ENCODE measurements at places on chromosomes 4 and X.

DNA sequence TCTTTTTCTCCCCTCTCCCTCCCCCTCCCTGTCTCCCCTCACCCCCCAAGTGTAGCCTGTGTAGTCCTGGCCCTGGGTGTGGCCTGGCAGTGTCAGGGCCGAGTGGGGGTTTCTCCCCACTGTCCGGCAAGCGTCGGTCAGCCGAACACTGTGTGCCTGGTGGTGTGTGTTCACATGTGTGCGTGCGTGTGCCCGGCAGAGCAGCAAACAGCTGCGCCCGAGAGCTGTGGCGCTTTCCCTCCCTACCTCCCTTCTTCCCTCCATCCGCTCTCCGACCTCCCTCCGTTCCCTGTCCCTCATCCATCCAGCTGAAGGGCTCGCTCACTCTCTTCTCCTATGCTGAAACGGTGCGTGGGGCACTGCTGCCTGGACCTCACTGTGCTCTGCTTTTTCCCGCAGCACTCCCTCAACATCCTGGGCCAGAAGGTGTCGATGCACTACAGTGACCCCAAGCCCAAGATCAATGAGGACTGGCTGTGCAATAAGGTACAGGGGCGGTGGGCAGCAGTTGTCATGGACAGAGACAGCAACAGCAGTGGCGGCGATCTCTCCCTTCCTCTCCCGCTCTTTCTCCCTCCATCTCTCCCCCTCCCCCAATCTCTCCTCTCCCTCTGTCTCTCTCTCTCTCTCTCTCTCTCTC is 17.4 kb upstream of the UBA1 start:
- H3K4me1 ChIP-seq, result no peaks in the 10 kb centered on the region
- H3K4me3 ChIP-seq, result no peak overlapping the region
- no peak overlapping the region for H3K27ac ChIP-seq
- H3K27me3 ChIP-seq, result no peaks in the 10 kb centered on the region

DNA sequence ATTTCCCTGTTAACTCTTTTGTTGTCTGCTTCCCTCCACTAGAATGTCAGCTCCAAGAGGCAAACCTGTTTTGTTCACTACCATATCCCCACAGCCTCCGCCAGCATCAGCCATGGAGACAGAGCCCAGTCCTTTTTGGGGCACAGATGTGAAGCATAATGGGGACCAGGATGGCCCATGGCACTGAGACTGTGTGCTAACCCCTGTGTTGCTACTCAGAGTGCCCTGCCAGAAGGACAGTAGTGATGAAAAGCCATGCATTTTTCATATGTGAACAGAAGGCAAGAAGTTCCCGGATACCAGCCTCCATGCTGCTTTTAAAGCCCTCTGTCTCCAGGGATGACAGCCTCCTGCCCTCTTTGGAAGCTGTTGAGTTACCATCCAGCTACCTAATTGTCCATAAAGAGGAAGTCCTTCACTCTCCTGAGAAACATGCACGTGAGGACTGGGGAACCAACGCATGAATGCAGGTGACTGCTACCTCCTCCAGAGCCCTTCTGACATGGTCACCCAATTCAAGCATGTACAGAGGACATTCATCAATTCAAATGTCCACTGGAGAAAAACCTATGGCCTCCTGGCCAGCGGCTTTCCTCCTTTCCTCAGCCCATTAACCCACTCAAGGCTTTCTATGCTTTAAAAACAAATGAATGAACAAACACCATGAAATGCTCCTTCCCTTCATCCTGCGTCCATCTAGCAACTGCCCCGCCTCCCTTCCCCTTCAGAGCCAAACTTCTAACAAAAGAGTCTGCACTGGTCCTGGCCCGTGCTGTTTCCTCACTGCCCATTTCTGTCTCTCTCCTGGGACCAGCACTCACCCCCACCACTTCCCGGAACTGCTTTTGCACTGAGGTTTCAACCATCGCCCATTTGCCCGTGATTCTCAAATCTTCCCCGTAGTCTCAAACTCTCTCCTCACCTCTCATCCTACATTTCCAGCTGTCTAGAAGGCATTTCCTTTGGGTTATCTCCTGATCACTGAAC is 18.0 kb downstream of the PNMA6F start:
- no peaks in the 10 kb centered on the region for H3K4me1 ChIP-seq
- no peaks in the 10 kb centered on the region for H3K27me3 ChIP-seq
- no peak overlapping the region for H3K4me3 ChIP-seq

DNA sequence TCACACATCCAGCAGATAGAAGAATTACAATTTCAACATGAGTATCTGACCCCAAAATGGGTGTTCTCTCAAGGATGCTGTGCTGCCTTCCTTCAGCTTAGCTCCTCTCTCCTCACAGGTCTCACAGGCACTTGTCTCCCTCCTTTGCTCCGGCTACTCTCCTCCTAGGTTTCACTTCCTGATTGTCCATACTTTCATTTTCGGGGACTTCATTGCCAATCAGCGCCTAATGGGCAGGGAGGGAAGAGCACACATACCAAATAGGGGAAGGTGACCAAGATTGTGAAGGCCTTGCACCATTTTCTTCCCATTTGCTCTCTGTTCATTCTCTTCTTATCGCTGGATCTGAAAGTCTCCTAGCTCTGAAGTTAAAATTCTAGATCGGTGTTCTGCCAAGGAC is 125.4 kb upstream of the EOLA2 start:
- H3K27ac ChIP-seq, result no peak overlapping the region
- H3K27me3 ChIP-seq, result no peaks in the 10 kb centered on the region
- H3K4me3 ChIP-seq, result no peak overlapping the region
- DNase-seq, result no peak

DNA sequence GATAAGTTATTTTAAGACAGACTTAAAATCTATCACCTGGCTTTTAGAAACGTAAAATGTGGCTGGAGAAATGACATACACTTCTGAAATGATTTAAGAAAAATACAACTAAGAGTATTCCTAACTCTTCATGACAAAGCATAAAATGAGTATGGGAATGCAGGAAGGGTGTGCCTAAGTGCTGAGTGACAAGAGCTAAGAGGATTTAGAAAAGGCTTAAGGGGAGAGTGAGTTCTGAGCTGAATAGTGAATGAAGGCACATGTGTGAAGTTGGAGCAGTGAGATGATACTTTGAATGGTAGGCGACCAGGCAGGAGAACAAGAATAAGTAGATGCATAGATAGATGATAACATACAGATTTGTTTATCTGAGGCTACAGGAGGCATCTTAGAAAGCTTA is 458.3 kb upstream of the TENM3 start:
- H3K36me3 ChIP-seq, result no peaks in the 10 kb centered on the region
- H3K27ac ChIP-seq, result no peak overlapping the region
- no peak for DNase-seq
- no peaks in the 10 kb centered on the region for H3K4me1 ChIP-seq
- no peak overlapping the region for H3K4me3 ChIP-seq

- H3K36me3 ChIP-seq, result no peaks in the 10 kb centered on the region
- H3K27ac ChIP-seq, result no peak overlapping the region
- peak; percentile 48 for DNase-seq
- H3K4me1 ChIP-seq, result peaks cover 2% of the 10 kb centered on the region
- no peak overlapping the region for H3K4me3 ChIP-seq
- no peaks in the 10 kb centered on the region for H3K27me3 ChIP-seq
Observed at GRCh38 chr4:77959566-77960338, 97.1 kb downstream of the MRPL1 start.

DNA sequence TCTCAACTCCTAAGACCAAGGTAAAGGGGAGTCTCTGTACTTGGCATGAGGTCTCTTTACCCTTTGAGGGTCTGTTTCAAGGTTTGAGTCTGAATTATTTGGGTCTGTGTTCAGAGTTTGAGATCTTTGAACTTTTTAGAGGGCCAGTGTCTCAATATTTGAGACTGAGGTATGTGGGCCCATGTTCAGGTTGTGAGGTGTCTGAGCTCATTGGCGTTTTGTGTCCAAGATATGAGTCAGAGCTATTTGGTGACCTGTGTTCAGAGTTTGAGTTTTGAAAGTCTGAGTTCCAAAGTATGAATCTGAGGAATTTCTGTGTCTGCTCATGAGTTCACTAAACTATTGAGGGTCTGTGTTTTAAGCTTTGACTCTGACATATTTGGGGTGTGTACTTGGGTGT is 36.7 kb upstream of the PAGE4 start:
- H3K4me1 ChIP-seq, result no peaks in the 10 kb centered on the region
- H3K36me3 ChIP-seq, result no peaks in the 10 kb centered on the region
- H3K27ac ChIP-seq, result no peak overlapping the region
- no peak for DNase-seq

DNA sequence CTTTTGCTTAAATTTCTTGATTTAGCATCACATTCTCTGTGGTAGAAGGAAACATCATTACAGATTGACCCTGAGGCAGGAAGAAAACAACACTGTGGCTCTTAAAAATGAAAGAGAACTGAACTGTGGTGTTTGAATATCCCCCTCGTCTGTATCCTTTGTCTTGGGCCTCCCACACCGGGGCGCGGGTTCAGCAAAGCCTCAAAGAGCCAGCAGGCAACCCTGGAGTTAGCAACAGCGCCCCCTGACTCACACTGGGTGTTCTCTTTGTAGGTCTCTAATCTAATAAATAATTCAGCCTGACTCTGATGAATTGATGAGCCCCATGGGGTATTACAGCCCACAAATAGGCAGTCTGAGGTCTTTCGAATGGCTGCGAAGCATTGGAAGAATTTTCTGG is 46.1 kb upstream of the CTSO start:
- H3K27me3 ChIP-seq, result no peaks in the 10 kb centered on the region
- DNase-seq, result no peak
- H3K27ac ChIP-seq, result no peak overlapping the region

DNA sequence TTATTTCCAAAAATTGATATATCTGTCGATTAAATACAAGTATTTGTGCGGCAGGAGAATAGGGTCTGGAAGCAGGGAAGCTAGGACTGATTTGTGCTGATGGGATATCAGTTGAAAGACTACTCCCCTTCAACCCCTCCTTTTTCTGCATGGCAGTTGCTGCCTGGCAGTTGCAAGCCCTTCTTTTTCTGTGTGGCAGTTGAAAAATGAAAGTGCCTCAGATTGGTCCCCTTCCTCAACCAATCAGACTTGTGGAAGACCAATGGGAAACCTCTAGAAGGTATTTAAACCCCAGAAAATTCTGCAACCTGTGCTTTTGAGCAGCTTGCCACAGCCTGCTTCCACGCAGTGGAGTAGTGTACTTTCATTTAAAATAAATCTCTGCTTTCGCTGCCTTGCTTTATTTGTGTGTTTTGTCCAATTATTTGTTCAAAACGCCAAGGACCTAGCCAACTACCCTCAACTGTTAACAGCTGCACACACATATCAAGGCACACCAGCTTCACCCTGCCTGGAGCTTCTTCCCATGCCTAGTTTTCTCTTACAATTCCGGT is 1.5 kb upstream of the TMA16 start:
- H3K27me3 ChIP-seq, result no peaks in the 10 kb centered on the region
- H3K36me3 ChIP-seq, result no peaks in the 10 kb centered on the region
- 0 out of 2 replicates have a peak, but pooled peaks cover 11% of the 10 kb centered on the region for H3K4me1 ChIP-seq
- H3K27ac ChIP-seq, result peak overlapping the region; percentile 92
- DNase-seq, result peak; percentile 11

- H3K36me3 ChIP-seq, result no peaks in the 10 kb centered on the region
- no peak overlapping the region for H3K27ac ChIP-seq
- no peaks in the 10 kb centered on the region for H3K4me1 ChIP-seq
- peak; percentile 14 for DNase-seq
- H3K27me3 ChIP-seq, result no peaks in the 10 kb centered on the region
- H3K4me3 ChIP-seq, result no peak overlapping the region
Observed at GRCh38 chrX:125089761-125090445, 229.8 kb upstream of the TEX13C start.

DNA sequence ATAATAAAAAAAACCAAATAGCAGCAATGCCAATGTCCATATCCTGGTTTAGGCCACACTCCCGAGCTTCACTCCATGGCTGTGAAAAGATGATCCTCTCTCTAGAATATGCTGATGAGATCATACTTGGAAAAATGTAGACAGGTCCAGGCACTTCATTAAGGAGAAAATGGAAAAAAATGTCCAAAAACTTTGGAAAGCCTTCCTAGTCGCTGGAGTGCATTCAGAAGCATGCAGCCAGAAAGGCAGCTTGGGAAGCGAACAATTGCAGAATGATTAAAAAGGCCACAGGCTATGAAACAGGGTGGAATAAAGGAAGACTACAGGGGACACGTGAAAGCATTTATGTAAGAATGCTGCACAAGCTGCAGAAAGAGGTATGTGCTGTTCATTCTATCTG is 165.6 kb upstream of the HCCS start:
- H3K27ac ChIP-seq, result no peak overlapping the region
- no peak for DNase-seq
- no peaks in the 10 kb centered on the region for H3K27me3 ChIP-seq
- H3K36me3 ChIP-seq, result no peaks in the 10 kb centered on the region

Measured in MM.1S (cell line).